ENCODE measurements at places on chromosomes 11 and 22.

GRCh38 chr11:23406131-23406819 is 546.0 kb upstream of the CCDC179 start:
- no peak for DNase-seq

GRCh38 chr11:12251666-12252560 is 125.5 kb upstream of the PARVA start:
- no peak for DNase-seq

- peak; percentile 78 for DNase-seq
Measured at GRCh38 chr11:12206529-12206928, 96.1 kb downstream of the MICAL2 start.

DNA sequence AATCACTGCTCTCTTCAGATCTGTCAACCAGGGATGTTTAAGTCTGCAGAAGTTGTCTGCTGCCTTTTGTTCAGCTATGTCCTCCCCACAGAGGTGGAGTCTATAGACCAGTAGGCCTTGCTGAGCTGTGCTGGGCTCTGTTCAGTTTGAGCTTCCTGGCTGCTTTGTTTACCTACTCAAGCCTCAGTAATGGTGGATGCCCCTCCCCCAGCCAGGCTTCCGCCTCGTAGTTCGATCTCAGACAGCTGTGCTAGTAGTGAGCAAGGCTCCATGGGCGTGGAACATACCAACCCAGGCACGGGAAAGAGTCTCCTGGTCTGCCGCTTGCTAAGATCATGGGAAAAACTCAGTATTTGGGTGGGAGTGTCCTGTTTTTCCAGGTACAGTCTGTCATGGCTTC is 27.6 kb upstream of the CASP12 start:
- no peak for DNase-seq

GRCh38 chr11:20002312-20003216 is 157.7 kb downstream of the DBX1 start:
- no peak for DNase-seq

DNA sequence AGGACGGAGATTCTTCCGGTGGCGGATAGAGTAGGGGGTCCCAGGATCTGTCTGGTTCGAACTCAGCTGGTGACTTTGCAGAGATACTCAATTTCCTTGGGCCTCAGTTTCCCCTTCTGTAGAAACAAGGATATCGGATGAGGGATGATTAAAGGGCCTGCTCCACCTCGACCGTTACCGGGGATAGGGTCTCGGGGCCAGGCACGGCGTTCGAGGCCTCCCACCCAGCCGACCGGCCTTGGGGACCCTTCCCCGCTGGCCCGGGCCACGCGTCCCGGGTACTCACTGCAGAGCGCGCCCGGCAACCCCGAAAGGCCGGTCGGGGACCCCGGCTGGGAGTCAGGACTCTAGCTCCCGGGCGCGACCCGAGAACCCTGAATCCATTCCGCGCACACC is 321 bp downstream of the RHBDD3 start:
- DNase-seq = no peak

- DNase-seq = no peak
Measured at GRCh38 chr22:25212337-25212736, 7.1 kb upstream of the CRYBB2 start.

GRCh38 chr22:49021131-49021925 is 806.3 kb downstream of the BRD1 start:
- no peak for DNase-seq

GRCh38 chr22:50004918-50005317 is 7.6 kb downstream of the IL17REL start:
- DNase-seq = peak; percentile 77

- DNase-seq = no peak
Measured at GRCh38 chr22:40602231-40602630, 34.3 kb downstream of the MRTFA start.

DNA sequence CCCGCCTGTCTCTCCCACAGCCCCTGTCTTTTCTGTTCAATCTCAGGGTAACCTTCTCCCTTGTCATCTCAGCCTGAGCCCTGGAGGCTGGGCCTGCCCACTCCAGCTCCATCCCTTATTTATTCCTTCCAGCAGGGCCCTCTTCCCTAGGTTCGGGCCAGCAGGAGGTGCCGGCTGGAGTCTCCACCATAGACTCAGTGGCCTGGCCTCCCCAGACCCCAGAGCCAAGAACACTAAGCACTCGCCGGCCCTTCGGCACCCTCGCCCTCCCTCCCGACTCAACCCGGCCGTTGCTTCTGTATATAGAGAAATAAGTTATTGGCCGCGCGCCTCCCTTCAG is 1.4 kb upstream of the RAB1B start:
- no peak for DNase-seq

- no peak for DNase-seq
Measured at GRCh38 chr11:48004456-48004855, 24.1 kb downstream of the PTPRJ start.
